Cortex of kidney (tissue), 1 donor: ENCODE measurements at places on chromosomes 13 and 19.

GRCh38 chr13:25493931-25494640, 122.3 kb downstream of the ATP8A2 start:
- no peak for DNase-seq

- DNase-seq, result no peak
Measured at GRCh38 chr13:100138859-100139491, 50.1 kb downstream of the PCCA start.

- no peak for DNase-seq
Measured at GRCh38 chr13:40059540-40060232, 404.2 kb downstream of the COG6 start.

DNA sequence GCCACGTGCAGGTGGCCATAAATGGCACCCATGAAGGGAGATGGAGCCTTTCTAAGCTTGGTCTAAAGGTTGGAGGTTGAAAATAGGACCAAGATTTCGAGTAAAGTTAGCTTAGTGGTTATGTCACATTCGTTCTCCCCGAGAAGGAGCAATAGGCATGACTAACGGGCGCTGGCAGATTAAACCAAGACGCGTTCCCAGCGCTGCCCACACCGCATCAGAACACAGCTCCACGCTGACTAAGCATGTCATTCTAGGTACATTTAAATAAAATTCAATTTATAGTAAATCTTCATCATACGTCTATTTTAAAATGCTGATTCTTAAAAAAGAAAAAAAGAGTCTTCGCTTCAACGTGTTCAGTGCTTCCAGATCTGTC, 95.0 kb upstream of the IRS2 start:
- no peak for DNase-seq

DNA sequence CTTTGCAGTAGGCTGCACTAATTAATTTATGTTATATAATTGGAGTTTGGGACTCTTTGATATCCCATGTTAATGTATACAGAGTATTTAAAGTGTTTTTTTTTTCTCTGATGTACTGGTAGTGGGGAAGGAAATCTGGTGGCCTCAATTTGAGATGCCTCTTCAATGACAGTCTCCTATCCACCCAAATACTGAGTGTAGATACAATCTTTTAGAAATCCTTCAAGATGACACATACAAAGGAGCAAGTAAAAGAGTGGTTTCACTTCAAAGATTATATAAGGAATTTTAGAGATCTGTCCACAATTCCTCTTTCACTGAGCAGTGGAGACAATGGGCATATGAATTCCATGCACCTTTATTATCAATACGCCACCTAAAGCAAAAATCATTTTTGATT, 15.1 kb downstream of the NALCN start:
- DNase-seq, result no peak

- DNase-seq, result no peak
Measured at GRCh38 chr19:4354897-4355296, 11.5 kb downstream of the MPND start.

DNA sequence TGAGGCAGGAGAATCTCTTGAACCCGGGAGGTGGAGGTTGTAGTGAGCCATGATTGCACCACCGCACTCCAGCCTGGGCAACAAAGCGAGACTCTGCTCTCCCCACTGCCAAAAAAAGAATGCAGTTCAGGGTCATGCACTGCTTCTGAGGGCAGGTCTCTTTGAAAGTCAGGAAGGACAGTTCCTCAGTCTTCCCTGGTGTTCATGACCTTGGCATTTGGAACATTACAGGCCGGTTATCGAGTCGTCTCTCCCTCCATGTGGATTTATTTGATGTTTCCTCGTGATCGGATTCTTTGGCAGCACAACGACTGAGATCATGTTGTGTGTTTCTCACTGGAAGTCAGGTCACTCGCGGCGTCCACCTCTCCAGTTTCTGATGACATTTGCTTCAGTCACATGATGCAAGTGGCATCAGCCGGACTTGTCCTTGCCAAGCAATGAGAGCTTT, 17.2 kb downstream of the FGF21 start:
- no peak for DNase-seq

- no peak for DNase-seq
Measured at GRCh38 chr19:44954278-44954648, 917 bp upstream of the CLPTM1 start.

- no peak for DNase-seq
Measured at GRCh38 chr19:46195104-46195503, 34.4 kb upstream of the IGFL1 start.
